Left lung (tissue), 14 donors: ENCODE measurements at places on chromosomes 6 and 20.

DNA sequence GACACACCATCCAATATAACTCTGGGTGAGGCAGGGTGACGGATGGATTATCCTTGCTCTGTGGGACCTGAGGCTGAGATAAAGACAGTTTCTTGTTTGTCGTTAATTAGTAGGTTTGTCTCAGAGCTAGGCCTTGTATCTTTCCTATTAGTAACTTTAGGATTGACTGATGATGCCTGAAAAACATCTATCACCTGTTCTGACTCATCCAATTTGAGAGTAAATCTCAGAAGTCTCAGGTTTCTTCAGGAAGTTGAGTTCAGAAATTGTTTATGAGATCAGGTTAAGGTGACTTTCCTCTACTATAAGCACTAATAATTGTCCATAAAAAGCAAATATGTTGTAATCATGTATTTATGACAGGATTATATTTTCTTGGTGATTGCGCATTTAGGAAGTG is 129.5 kb upstream of the SUPT3H start:
- no peak for DNase-seq

- no peak for DNase-seq
These were observed 11.0 kb upstream of the SYNDIG1 start for GRCh38 chr20:24458436-24458835.

GRCh38 chr20:63903796-63904561 is 9.1 kb downstream of the DNAJC5 start:
- no peak for DNase-seq

DNA sequence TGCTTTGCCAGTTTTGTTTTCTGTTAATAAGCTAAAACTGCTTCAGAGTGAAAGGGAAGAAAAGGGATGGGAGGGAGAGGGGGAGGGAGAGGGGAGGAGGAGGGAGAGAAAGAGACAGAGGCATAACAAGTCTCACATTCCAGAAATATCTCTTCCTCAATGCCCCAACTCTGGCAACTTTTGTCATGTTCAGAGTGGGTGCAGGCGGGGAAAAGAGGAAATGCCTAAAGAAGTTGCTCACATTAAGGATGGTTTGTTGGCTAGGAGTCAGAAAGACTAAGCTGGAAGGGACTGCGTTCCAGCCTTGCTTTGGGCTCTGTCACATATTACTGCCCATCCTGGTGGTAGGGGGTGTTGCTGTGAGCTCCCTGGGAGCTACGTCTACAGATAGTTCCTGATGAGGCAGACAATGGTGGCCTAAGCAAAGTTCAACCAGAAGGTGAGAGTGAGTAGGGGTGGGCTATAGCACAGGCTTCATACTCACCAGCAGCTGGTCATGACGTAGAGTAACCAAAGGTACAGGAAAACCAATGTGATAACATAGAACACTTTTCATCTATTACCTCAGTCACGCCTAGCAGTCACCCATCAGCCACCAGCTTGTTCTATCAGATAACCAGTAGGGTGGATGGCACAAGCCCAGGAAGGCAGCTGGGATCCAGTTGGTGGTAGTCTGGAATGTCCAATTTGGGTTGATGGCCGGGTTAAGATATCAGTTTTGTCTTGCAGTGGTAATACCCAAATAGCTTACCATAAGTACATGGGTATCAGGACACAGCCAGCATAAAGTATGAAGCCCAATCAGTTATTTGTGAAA is 2.1 kb downstream of the TSPYL4 start:
- no peak for DNase-seq
